ENCODE measurements at places on chromosomes 2 and 18.
A peak's percentile ranks its signal among the peaks of the same experiment; 100 is the strongest.

- DNase-seq = peak; percentile 54
These were observed 215.9 kb downstream of the SP3 start for GRCh38 chr2:173749315-173749714.

DNA sequence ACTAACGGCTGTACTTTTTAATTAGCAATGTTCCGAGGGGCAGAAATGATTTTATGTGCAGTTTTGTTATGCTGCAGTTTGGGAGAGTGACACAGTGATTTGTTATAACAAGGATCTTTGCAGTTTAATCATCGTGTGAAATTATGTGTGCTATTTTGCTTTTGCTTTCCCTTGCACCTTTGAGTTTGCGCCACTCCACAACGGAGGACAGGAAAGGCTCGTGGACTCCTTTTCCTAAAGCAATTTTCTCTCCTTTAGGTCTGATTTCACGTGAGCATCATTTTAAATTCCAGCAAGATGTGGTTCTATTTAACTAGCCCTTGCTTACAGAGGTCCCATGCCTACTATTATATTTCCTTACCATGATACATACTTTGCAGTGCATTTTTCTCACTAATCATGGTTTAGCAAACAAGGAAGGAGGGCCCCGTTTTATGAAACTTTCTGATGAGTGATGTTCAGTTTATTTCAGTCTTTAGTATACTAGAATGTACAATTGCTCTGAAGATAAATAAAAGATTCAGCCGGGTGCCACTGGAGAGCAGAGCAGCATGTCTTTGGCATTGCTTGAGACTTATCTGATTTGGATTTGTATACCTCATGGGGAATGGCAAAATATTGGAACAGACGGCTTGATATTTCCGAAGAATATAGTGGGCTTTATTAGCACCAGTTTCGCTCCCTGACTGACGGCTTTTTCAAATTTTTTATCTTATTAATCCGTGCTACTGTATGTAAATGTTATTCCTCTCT is 528.2 kb upstream of the FANCL start:
- no peak for DNase-seq

- peak; percentile 5 for DNase-seq
These were observed 99.5 kb downstream of the MAPK4 start for GRCh38 chr18:50659091-50660003.

DNA sequence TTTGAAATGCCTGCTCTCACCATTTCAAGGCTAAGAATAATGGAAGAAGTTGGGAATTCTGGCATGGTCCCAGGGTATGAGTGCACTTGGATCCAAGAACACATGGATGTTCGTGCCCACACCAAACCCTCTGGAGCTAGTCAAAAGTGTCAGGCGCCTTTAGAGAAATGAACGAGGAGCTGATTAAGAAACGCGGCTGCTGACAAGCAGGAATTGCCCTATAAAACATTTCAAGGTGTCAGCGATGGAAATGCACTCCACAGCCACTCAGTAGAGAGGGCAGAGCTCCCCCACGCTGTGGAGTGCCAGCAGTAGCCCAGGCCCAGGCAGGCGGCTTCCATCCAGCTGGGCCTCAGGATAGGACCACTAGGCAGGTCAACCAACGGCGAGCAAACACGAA is 213.7 kb downstream of the TTC32 start:
- DNase-seq = no peak

DNA sequence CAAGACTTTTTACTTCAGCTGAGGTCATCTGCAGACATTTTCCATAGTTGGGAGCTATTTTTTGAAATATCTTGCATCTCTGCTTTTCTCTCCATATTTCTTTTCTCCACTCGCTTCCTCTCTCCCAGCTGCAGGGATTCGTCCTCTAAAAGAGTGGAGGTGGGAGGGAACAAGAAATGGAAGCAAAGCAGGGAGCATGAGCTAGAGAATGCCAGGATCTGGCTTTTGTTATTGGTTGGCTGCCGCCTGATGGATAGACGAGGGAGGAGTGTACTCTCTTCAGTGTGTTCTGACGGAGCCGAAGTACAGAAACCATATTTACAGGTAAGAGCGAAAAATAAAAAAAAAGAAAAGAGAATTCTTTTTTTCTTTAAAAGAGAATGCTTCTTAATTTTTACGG is at the start of gene CSRNP3:
Gene CSRNP3, plus strand, starts transcription at position 282 of the 400 bp plus-strand sequence. CDS start 125,368 bp downstream, outside the sequence.
- peak; percentile 70 for DNase-seq

GRCh38 chr2:112877423-112877822 is 33.5 kb upstream of the IL37 start:
- DNase-seq = peak; percentile 41

DNA sequence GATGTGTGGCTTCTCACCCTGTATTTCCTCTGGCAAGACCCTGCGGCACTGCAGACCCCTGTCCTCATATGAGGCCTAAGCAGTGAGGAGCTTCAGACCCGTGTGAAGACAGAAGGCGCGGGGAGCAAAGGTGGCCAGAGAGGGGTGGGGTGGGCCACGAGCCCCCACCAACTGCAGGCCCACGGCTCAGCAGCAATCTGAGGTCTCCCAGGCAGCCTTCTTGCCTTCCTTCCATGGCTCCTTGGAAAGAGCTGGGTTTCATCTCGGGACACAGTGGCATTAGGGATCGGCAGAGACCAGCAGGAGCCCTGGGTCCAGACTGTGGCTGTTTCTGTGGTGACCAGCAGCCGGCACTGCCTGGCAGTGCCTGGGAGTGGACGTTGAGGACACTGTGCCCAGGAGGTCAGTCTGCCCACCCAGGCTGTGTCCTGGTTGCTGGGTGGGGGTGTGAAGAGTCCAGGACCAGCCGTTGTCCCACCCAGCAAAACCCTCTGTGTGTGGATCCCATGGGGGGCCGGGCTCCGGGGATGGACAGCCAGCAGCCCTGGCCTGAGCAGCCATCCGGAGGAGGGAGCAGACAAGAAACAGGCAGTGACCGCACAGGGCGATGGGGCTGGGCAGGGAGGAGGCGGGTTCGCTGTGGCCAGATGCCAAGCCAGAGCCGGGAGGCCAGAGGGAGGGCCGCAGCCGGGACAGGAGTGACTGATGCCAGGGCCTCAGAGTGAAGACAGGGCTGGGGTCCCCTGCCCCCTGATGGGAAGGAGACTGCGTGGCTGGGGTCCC is 73.8 kb downstream of the RRM2 start:
- DNase-seq = no peak

GRCh38 chr2:85953476-85953875 is 64.7 kb upstream of the ST3GAL5 start:
- peak; percentile 8 for DNase-seq

All from IMR-90 (cell line).